ENCODE measurements at places on chromosomes 12 and 14.
A peak's percentile ranks its signal among the peaks of the same experiment; 100 is the strongest.

GRCh38 chr12:122282061-122282460 lies 15.8 kb upstream of the VPS33A start:
- no peak for DNase-seq

GRCh38 chr14:98578204-98578603 lies 693.8 kb downstream of the BCL11B start:
- DNase-seq: no peak

- DNase-seq: no peak
Measured at GRCh38 chr12:27824126-27824842, 44.2 kb upstream of the MANSC4 start.

DNA sequence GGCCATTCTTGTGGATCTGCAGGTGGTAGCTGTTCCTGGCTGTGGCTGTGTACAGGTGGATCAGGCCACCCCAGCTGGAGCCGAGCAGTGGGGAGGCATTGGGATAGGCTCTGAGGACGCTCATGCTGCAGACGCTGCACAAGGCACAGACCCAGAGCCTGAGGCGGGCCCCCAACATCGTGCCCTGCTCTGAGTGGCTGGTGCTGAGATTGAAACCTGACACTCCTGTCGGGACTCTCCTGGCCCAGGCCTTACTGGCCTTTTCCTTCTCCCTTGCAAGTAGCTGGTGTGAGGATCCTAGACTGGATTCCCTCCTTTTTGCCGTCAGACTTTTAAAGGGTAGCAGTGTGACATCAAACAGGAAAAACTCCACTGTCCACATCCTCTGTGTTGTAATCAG lies at the start of gene FGF23:
Gene FGF23, minus strand, starts transcription at position 308 of the 400 bp plus-strand sequence. Its CDS starts 130 bp downstream, at position 178.
- DNase-seq: no peak

DNA sequence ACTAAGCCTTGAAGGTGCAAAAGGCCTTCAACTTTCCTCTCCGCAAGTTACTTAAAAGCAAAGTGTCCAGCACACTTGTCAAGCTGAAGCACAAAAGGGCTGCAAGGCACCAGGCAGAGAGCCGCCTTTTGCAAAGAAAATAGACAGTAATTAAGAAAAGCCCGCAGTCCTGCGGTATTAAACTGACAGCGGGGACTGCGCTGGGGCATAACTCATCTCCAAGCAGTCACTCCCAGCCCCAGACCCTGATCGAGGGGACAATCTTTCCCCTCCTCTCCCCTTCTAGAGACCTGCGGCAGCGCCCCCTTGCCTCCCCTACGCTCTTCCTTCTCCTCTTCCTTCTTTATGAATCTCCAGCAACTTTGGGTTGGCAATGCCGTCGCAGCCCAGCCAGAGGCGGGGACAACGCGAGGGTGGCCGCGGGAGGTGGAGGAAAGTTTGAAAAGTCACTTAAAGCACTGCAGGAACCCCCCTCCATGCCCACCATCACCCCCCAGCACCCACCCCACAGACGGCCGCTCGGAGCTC lies 200.9 kb upstream of the CAND1 start:
- DNase-seq: no peak

GRCh38 chr14:25622763-25623162 lies 572.8 kb upstream of the STXBP6 start:
- no peak for DNase-seq

DNA sequence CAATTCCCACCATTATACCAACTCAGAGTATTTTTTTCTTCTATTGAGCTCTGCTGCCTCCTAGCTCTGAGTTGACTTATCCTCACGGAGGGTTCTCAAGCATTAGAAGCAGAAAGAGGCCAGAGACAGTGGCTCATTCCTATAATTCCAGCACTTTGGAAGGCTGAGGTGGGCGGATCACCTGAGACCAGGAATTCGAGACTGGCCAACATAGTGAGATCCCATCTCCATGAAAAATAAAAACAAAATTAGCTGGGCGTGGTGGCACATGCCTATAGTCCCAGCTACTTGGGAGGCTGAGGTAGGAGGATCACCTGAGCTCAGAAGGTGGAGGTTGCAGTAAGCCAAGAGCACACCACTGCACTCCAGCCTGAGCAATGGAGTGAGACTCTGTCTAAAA lies 21.0 kb downstream of the HPD start:
- DNase-seq: no peak

GRCh38 chr12:69415471-69416275 lies 54.5 kb upstream of the FRS2 start:
- DNase-seq: peak; percentile 79

- DNase-seq: peak; percentile 39
Measured at GRCh38 chr12:74890237-74890599, 319.4 kb downstream of the KCNC2 start.

DNA sequence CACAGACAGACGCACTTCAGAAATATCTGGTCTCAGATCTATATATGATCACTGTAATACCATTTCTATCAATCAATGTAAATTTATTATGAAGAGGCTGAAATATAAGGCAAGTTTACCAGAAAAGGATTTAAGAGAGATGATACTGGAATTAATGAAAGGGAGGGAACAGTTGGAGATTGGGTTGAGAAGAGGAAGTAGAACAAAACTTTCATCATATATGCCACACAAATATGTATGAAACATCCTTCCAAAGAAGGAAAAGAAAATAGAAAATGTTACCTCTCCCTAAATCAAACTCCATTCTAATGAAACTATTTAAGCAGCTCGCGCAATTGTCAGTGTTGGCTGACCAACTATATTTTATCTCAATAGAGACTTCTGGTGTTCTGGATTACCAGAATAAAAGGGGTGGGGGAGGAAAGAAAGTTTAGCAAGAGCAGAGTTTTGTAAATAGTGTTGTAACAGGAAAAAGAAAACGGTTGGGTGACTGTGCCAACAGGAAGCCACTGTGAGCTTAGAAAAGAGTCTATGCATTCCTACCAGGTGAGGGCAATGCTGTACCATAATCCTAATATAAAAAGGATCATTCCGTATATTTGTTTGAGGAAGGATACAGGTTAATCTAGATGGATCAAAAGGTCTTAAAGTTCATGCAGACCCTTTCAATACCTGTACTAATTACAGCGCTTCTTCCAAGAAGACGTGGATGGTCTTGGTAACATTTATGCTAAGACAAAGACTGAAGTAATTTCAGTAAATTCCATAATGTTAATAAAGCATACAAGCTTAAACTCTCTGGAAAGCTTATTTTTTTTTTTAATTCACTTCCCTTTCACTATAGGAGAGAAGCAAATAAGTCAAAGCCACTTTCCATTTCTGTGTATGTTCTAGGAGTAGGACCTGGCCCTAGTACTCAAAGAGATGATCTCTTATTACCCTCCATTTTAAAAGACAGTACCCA lies 14.5 kb upstream of the LLPH start:
- peak; percentile 40 for DNase-seq

DNA sequence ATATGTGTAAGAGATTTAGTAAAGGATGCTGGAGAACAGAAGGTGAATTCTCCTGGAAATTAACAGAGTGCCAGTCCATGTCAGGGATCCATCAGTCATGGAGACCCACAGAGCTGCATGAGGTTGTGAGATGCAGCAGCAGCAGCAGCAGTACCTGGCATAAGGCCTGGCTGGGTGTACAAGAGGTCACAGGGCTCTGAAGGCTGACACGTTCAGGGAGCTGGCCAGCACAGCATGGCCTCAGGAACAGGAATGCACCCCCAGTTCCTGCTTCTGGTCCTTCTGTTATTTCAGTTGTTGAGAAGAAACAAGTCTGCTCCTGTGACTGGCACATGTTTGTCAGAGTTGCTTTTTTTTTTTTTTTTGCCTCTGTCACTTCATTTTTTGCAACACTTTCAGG lies 210.8 kb downstream of the CNTN1 start:
- peak; percentile 14 for DNase-seq

GRCh38 chr14:62604524-62604923 lies 440.7 kb downstream of the KCNH5 start:
- DNase-seq: peak; percentile 28

DNA sequence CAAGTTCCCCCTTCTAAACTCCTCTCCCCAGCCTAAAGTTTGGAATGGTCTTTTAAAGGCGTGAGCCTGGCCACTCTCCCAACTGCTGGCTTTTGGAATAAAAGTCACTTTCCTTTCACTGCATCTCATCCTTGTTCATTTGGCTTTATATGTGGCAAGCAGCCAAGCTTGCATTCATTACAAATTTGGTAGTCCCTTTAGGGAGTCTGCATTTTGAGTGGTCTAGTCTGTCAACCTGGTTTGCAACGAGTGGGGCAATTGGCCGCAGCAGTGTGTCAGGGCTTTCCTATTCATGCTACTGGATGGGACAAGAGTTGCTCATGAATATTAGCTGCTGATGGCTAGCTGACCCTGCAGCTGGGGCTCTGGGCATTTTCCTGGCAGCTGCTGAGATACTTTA lies 57.0 kb downstream of the CATSPERB start:
- DNase-seq: no peak

GRCh38 chr12:73159954-73160353 lies 887.8 kb downstream of the TRHDE start:
- DNase-seq: no peak

DNA sequence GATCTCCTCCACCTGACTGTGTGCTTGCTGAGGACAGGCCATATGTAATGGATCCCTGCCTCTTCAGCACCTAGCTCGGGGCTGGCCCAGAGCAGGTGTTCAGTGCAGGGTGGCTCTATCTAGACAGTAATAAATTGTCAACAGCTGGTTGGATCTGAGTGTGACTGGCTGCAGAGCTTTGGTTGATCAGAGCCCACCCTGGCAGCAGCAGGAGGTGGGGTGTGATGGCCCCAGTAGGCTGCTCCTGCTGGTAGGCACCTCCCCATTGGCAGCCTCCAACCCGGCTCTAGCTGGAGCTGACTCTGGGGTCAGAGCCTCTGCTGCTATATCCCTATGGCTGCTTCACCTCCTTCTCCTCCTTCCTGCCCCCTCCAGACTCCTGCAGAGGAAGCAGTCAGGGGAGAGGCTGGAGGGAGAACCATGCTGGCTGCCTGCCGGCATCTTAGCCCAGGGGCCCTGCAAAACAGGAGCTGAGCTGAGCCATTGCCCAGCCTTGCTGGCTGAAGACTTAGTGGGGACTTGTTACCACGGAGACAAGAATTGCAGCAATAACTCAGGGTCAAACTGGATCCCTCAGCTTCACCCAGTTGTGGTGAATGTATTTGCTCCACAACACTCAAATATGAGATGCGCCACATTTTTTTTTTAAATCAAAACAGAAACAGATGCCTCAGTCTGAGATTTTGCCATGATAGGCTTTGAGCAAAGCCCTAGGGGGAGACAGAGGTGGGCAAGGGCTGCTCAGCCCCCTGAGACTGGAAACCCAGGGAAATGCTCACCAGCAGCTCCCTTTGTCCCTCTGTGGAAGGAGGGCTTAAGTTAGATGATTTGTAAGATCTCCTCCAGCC lies 22.2 kb downstream of the TMEM63C start:
- DNase-seq: peak; percentile 69

GRCh38 chr14:54594537-54594936 lies 27.6 kb downstream of the SAMD4A start:
- no peak for DNase-seq

GRCh38 chr12:5165296-5165970 lies 121.8 kb downstream of the KCNA5 start:
- no peak for DNase-seq

DNA sequence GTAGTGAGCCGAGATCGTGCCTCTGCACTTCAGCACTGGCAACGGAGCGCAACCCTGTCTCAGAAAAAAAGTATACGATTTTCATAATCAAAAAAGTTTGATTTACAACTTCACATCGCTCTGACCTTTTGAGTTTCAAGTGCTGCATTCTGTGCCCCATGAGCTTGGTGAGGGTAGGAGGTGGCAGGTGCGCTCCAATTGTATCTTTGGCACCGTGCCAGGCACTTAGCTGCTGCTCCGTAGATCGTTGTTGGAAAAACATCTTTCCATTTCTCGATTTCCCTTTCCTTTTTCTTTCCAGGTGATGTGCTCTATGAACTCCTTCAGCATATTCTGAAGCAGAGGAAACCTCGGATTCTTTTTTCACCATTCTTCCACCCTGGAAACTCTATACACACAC lies 203.7 kb downstream of the ETV6 start:
- DNase-seq: no peak

GRCh38 chr12:56385873-56386272 lies 23.2 kb upstream of the APOF start:
- no peak for DNase-seq

GRCh38 chr14:98935921-98936320 lies 336.1 kb downstream of the BCL11B start:
- no peak for DNase-seq

DNA sequence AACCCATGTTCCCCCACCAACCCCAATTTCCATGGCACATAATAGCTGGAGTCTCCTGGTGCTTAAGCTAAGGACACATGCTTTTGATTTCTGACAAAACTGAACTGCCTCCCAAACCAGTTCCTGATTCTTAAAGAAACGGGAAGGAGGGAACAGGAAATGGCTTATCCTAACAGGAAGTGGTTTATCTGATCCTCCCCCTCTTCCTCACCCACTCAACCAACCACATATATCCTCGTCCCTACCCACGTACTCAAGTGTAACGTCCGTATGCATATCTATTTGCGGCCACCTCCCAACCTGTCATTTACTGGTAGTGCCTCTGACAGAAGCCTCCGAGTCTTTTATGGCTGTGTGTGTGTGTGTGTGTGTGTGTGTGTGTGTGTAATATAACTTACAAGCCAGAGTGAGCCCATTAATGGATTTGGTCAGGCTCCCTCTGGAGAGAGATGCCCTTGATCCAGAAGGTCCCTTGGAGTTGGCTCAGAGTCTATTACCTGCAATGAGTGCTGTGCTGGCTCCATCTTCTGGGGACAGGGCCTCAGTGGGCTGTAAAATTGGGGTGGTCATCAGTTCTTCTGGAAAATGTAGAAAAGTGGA lies 7.7 kb downstream of the DAZAP2 start:
- DNase-seq: peak; percentile 61

DNA sequence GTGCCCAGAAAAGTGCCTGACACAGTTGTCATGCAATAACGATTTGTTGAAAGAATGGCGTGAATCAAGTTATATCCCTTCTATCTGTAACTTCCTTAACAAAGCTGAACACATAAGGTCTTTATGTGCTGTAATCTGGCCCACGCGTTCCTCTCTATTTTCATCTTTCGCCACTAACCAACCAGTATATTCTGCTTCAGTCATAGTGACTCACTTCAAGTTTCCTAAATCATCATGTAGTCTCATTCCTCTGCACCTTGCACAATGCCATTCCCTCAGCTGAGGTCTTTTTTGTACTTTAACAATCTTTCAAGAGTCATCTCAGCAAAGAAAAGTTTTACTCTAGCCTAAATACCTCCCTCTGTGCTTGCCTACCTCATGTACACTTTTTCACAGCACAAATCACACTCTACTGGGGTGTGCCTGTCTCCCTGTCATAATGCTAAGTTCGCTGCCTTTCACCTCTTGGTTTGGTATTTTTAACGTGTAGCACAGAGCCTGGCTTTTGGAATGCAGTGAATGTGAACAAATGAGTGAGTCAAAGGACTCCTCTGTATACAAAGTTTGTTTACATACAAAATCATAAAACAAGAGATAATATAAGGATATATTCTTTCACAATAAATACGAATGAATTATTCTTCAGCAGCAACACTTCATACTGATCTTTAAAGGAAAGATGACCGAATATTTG lies 2.9 kb upstream of the CMAS start:
- DNase-seq: no peak

- peak; percentile 48 for DNase-seq
Measured at GRCh38 chr12:11863478-11863906, 207.2 kb upstream of the BCL2L14 start.
